Epithelial cell of proximal tubule (primary cell): ENCODE measurements at places on chromosomes 5 and 9.
A peak's percentile ranks its signal among the peaks of the same experiment; 100 is the strongest.

GRCh38 chr5:139649082-139649991 lies 1.2 kb downstream of the CXXC5 start:
- no peak for DNase-seq

- peak; percentile 15 for DNase-seq
These were observed 279.7 kb downstream of the EBF1 start for GRCh38 chr5:158819840-158820620.

- no peak for DNase-seq
These were observed 12.1 kb upstream of the COL27A1 start for GRCh38 chr9:114143234-114143633.

- no peak for DNase-seq
These were observed 1.2 kb downstream of the CARD6 start for GRCh38 chr5:40842351-40842750.

GRCh38 chr9:84867186-84867585 lies 197.7 kb downstream of the NTRK2 start:
- DNase-seq = no peak

DNA sequence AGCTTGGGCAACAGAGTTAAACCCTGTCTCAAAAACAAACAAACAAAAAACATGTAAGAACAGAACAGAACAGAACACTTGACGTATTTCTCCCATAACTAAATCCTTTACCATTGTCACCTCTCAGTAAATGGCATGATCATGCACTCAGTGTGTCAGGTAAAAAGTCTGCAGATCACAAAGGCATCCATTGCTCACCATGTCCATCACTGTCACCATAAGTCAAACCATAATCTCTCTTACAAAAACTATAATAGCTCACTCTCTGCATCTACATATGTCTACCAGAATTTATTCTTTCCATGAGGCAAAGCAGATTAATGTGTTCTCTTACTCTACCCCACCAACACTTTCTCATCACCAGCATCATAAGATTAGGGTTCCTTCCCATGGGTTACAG lies 387.5 kb downstream of the CDH12 start:
- DNase-seq = no peak

DNA sequence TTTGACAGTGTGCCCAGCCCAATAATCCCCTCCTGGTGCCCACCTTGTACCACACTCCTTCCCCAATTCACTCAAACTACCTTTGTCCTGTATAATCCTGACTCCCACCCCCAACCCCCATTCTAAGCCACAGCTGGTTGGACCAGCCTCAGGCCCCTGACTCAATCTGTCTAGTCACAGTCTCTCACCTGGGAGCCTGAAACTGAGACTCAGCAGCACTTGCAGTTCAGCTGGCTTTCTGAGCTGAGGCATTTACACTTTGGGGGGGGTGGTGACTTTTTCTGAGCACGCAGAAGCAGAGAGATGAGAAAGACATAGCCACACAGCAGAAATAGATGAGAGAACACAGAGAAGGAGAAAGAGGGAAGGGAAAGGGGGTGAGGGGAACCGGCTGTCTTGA lies 247.3 kb downstream of the MAN2A1 start:
- no peak for DNase-seq

- no peak for DNase-seq
These were observed 103.5 kb upstream of the PTCH1 start for GRCh38 chr9:95620314-95620713.

- DNase-seq = no peak
These were observed 29.3 kb downstream of the SLC1A1 start for GRCh38 chr9:4519604-4520003.

GRCh38 chr5:64788156-64788555 lies 19.4 kb downstream of the CWC27 start:
- DNase-seq = no peak

- DNase-seq = no peak
These were observed 125.8 kb downstream of the PDE4D start for GRCh38 chr5:59767681-59768151.

GRCh38 chr5:14399054-14399692 lies 182.4 kb upstream of the OTULINL start:
- no peak for DNase-seq

DNA sequence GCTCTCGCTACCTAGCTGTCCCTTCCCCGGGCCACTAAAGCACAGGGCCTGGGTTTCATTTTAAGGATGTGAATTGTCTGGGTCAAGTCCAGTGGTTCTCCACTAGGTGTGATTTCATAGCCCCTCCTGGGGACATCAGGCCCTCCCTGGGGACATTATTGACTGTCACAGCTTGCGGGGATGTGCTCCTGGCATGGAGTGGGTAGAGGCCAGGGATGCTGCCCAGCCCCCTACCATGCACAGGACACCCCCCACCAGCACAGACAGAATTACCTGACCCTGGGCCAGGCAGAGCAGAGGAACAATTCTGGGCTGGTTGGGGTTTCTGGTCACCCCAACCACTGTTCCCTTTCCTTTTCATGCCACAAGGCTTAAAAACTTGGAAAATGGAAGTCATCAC lies 4.1 kb downstream of the FAM78A start:
- no peak for DNase-seq

GRCh38 chr5:135497971-135498636 lies 37.7 kb downstream of the NEUROG1 start:
- no peak for DNase-seq

- no peak for DNase-seq
These were observed 47.5 kb downstream of the ADRB2 start for GRCh38 chr5:148873690-148874485.

DNA sequence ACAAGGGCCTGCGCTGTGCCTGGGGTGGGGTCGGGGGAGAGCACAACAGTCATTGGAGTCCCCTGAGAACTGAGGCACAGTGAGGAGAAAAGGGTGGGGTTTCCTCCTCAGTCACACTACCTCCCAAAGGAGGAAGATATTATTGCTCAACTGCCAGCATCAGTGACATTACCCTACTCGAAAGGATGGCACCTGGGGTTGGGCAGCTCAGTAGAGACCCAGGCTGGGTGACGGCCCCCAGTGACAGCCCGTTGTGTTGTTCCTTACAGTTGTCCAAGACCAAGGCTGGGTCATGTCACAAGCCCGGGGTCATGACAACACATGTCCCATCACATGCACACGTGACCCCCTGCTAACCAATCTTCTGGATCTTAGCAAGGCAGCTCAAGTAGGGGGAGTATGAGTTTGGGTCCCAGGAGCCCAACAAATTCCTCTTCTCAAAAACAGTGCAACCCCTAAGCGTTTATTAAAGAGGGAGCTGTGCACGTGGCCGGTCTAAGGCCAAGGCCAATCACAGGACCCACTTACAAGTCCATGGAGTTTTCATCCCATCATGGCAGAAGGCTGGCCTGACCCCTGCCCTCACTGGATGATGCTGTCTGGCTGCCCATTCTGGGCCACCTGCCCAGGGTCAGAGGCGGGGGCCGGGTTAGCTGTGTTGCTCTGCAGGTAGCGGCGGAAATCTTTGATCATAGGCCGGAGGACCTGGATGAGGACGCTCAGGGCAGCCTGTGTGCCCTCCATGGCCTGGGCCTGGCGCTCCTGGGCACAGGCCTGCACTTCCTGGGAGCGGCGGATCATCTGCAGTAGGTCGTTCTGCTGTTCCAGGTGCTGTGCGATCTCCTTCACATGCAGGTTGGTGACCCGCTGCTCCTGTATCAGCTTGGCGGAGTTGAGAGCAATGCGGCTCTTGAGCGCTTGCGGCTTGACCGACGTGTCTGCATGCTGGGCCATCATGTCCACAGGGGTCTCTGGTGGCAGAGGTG lies 4.0 kb downstream of the NAIF1 start:
- no peak for DNase-seq

DNA sequence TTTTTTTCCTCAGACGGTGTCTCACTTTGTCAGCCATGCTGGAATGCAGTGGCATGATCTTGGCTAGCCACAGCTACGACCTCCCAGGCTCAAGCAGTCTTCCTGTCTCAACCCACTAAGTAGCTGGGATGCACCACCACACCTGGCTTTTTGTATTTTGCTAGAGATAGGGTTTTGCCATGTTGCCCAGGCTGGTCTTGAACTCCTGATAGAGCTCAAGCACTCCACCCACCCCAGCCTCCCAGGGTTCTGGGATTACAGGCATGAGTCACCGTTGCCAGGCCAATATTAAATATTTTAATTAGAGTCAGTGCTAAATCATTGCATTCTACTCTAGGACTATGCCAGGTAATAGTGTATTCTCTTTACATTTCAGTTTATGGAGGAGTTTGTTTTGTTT lies 41.5 kb downstream of the UBE2R2 start:
- no peak for DNase-seq

- no peak for DNase-seq
These were observed at the start of gene SKP1 for GRCh38 chr5:134176511-134177368. SKP1 (minus strand) TSS chr5:134176950; CDS start chr5:134174022, 2,928 bp downstream.

DNA sequence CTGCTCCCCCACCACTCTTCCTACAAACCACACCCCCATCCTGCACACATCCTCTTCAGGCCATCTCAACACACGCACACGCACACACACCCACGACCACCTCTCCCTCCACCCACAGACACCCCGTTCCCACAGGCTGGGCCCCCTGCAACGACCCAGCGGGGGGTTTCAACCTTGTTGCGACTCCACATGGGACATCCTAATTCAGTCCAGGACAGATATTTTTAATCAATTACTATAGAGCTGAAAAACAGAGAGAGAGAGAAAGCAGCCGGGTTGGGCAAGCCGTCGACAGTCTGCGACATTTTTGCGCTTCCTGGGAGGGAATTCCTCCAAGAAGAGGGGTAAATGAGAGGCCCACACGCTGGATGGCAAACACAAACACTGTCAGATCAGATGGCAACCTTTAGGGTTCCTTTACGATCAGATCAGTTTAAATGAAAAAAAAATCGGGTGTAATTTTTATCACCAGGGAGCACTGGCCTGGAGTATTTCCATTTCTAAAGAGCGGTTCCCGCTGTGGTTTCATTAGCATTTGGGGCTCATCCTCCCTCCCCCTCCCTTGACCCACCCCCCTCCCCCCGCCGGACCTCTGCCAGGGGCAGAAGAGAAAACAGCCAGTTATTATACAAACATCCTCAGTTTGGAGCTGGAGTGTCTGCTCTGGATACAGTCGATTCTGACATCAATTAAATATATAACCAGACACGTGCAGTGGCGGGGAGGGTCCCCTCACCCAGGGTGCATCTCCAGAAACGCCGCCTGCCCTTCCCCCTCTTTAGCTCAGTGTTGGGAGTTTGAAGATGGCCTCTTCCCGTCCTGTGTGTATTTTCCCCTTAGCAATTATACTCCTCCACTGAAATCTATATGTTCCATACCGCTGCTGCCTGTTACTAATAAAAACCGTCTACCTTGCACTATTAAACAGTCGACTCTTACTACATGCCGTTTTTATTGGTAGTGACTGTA lies 2.3 kb upstream of the IRX2 start:
- no peak for DNase-seq

DNA sequence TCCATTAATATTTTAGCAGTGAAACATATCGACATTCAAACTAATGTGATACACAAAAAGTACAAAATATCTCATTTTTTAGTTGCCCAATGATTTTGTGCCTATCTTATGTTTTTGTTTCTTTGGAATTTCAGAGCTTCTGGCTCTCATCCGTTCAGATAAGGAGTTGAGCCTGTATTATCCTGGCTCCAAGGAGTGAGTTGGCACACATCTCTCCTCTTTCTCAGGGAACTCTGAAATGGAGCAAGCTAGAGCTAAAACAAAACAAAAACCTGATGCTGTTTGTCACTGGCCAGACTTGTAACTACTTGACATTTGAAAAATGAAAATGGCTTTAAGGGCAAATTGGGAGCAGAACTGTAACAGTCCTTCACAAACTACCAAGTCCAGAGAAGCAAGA lies 131.3 kb upstream of the SLC28A3 start:
- no peak for DNase-seq
